ENCODE measurements at places on chromosomes 1 and 21.

DNA sequence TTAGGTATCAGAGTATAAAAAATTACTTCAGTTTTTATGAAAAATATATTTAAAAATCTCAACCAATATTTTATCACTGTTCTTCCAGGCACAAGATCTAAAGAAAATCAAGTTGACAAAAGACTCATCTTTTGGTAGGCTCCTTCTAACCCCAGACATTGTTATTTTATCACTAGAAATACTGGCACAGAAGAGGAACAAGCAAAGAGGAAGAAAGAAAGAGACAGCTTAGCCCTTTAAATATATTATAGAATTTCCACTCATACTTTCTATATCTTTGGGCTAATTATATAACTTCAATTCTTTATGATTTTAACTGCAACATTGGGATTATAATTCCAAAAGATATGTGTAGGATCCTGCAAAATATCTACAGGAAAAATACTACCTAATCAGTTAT, 32.4 kb downstream of the SPTA1 start:
- no peaks in the 10 kb centered on the region for H3K27me3 ChIP-seq
- H3K4me3 ChIP-seq = no peak overlapping the region
- no peak for DNase-seq
- no peaks in the 10 kb centered on the region for H3K36me3 ChIP-seq

DNA sequence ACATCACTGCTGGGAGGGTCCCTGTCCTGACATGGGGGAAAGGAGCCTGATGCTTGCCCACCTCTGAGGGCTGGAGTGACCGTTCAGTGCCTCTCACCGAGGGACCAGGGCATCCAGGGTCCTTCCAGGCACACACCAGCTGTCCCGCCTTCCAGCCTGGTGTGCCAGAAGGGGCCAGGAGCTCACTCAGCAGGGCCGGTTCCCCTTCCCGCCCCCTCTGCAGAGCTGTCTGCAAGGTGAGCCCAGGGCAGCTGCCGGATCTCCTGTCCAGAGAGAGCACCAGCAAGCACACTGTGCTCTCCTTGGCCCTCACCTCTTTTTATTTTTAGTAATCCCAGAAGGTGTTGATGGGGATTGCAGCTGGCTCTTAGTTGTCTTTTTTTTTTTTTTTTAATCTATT, 16.9 kb downstream of the H6PD start:
- H3K27ac ChIP-seq = no peak overlapping the region
- H3K36me3 ChIP-seq = peaks cover 10% of the 10 kb centered on the region
- no peaks in the 10 kb centered on the region for H3K27me3 ChIP-seq
- peaks cover 10% of the 10 kb centered on the region for H3K4me1 ChIP-seq
- no peak for DNase-seq

DNA sequence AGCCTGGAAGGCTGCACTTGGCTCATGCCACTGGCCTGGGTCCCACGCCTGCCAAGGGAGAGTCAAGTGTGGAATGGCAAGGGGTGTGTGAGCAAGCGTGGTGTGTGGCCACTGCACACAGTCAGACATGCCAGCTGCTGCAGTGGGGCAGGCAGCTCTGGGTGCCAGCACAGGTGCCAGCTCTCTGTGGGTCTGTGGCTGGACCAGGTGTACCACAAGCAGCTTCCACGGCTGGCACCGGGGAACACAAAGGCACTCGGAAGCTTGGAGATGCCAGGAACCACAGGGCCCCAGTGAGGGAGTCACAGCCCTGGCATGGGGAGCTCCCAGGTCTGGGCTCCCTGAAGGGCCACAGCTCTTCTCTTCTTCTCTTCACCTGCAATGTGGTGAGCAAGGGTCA, 34.8 kb downstream of the ACTL8 start:
- no peaks in the 10 kb centered on the region for H3K27me3 ChIP-seq
- H3K4me1 ChIP-seq = no peaks in the 10 kb centered on the region
- DNase-seq = no peak

DNA sequence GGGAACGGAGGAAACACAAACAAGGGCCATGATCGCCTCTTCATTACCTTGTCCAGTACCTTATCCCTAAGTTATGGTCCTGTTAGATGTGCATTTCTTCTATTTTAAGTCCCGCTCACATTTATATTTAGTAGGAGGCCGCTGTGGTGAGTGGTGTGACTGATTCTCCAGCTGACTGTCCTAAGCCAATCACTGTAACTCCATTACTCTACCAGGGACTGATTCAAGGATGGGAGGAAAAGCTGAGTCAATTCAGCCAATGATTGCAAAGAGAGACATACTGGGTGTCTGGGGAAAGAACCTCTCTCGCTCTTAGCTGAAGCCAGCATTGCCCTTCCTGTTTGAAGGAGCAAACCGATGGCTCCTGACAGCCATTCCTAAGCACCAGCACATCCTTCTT, 59.7 kb downstream of the TGFBR3 start:
- no peak for DNase-seq
- H3K4me3 ChIP-seq = no peak overlapping the region
- H3K27me3 ChIP-seq = no peaks in the 10 kb centered on the region

GRCh38 chr1:225378880-225379279, 49.0 kb downstream of the LBR start:
- no peak overlapping the region for H3K4me3 ChIP-seq
- no peaks in the 10 kb centered on the region for H3K4me1 ChIP-seq
- H3K36me3 ChIP-seq = no peaks in the 10 kb centered on the region
- no peaks in the 10 kb centered on the region for H3K27me3 ChIP-seq
- H3K27ac ChIP-seq = no peak overlapping the region

Data from trophoblast cell (in vitro differentiated cells and primary cell).